ENCODE measurements at places on chromosomes 3 and 15.

GRCh38 chr3:141426404-141427034 is 58.2 kb downstream of the ZBTB38 start:
- DNase-seq, result peak; percentile 66

GRCh38 chr3:43370293-43370980 is 84.1 kb downstream of the SNRK start:
- DNase-seq, result no peak

- no peak for DNase-seq
Measured at GRCh38 chr15:40320931-40321371, 2.5 kb upstream of the INAFM2 start.

DNA sequence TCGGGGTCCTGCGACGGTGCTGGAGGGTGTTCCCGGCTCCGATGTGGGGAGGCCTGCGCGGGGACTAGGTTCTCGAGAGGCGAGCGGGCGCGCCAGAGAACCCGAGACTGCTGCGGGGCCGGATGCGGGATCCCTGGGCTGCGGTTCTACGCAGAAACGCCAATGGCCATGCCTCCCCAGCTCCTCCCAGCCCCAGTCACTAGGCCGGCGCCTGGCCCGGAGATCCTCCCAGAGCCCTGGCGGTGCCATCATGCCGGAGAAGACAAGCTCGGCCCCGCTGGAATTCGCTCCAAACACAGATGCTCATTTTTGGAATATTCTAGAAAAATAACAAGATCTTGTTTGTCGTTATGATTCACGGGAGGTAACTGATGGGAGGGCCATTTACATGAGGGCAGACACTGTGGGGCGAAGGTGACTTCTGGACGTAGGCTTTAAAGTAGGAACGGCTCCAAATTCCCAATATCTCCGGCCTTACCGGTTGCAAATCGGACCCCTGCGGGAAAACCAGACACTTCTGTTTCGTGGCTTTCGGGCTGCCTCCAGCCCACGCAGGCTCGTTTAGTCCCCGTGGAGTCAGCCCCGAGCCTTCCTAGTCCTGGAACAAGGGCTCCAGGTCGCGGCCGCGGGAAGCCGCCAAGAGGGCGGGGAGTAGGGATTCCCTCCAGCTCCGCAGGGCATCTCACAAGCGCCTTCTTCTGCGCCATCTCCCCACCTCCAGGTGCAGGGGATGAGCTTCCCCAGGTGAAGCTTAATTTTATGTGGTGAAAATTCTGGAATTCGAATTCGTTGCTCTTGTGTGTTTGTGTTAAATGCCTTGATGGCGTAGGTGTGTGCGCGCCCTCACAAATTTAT is 74.8 kb upstream of the POLG start:
- DNase-seq, result no peak

DNA sequence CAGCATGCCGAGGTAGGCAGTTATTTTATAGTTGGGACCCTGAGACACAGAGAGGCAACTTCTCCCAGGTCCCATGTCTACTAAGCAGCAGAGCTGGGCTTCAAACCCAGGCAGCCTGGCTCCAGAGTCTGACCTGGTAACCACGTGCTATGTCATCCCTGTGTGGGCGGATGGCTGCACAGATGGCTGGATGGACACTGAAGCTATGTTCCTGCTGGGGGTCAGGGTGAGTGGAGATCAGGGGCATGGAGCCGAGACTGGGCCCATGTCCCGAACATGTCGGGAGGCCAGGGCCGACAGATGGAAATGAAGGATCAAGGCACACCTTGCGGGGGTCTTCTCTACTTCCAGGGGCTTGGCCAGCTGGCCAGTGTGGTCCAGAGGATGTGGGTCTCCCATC is 9.3 kb upstream of the FBLN2 start:
- DNase-seq, result no peak

GRCh38 chr15:35698331-35698730 is 152.4 kb upstream of the DPH6 start:
- no peak for DNase-seq

DNA sequence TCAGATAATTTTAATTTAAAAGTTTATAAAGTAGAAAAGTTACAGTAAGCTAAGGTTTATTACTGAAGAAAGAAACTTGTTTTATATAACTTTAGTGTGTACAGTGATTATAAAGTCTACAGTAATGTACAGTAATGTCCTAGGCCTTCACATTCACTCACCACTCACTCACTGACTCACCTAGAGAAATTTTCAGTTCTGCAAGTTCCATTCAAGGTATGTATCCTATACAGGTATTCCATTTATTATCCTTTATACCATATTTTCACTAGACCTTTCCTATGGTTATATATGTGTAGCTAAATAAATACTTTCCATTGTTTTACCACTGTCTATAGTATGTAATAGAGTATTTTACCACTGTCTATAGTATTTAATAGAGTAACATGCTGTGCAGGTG is 33.2 kb upstream of the MME start:
- no peak for DNase-seq

- DNase-seq, result no peak
Measured at GRCh38 chr15:39582286-39582976, 1.6 kb downstream of the THBS1 start.

GRCh38 chr3:112649478-112649735 is 8.5 kb upstream of the CCDC80 start:
- DNase-seq, result no peak

- DNase-seq, result no peak
Measured at GRCh38 chr3:47932421-47932820, 83.8 kb downstream of the MAP4 start.

GRCh38 chr15:56165234-56165633 is 78.4 kb downstream of the RFX7 start:
- DNase-seq, result no peak

Data from hypothalamus (tissue), 51 donors.